NCI-H748 treated with DMSO at 0.1 percent for 48 hours (cell line): ENCODE measurements at places on chromosomes 12 and 14.

GRCh38 chr12:63900922-63901793 is 56.7 kb downstream of the SRGAP1 start:
- no peak for DNase-seq

DNA sequence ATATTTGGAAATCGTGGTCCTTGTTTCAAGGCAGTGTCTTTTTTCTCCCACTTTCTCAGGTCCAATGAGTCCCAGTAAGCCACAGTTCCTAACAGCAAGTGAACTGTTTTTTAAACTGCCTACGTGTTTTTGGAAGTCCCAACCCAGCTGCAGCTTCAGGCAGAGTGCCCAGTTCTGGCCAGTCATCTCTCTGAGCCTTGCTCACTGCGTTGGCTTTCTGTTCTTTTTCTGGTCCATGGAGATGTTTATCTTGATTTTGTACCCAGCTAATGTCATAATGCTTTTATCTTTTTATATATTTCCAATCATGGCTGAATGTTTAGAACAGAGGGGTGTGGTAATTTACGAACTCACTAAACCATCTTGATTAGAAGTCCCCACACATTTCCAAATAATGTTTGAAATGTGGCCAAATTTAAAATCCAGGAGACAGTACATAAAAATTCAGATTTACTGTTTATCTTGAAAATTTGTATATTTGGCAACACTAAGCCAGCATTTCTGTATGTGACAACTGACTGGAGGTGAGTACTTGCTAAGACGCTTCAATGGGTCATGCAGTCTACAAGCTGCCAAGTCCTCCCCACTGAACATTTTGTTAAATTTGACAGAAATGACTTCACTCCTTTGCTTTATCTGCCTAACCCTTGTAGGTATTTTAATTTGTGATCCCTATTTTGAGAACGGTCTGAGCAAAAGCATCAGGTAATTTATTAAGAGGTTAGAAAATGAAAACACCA is 46.1 kb upstream of the OTOGL start:
- no peak for DNase-seq

- no peak for DNase-seq
These were observed 26.6 kb downstream of the ATF7 start for GRCh38 chr12:53599579-53599978.

DNA sequence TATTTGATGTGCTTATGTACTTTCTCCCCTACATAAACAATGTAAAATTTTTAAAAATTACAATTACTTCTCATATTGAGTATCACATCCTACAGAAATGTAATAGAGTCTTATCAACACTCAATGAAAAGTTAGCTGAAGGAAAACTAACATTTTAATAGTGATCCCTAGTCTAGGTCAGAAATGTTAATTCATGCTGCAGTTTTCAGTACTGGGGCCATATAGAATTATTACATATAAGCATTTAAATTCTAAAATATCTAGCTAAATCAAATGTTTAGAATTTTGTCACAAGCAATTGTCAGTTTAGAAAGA is 37.8 kb downstream of the SLC6A15 start:
- no peak for DNase-seq

GRCh38 chr14:99209409-99209808 is 62.6 kb downstream of the BCL11B start:
- no peak for DNase-seq
